ENCODE measurements at places on chromosomes 1 and 21. TPM values are rescaled to one million over a fixed set of nuclear protein-coding genes. Genes with fewer than 3 reads are reported as not detected.

Gene SLC30A2
- total RNA-seq = 0.49 TPM

Gene FNDC5
- total RNA-seq = not detected

Gene SIPA1L2
- total RNA-seq = 25.1 TPM

Gene FAM167B
- 29.0 TPM for total RNA-seq

Gene HNRNPCL4
- not detected for total RNA-seq

Gene ASTN1
- 42.7 TPM for total RNA-seq

DNA sequence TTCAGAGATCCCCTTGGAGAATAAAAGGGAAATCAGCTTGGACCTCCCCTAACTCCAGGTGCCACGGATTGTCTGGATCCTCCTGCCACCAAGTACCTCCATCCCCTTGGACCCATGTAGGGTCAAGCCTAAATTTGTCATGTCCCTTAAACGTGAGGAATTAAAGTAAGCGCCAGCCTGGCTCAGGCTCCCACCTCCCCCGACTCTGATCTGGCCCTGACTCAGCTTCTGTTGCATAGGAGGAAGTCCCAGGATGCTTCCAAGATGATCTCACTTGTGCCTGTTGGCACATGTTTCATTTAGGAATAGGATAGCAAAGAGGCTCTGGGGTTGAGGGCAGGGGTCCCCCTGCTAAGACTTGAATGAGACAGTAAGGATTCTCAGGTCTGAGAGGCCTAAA lies 231.9 kb upstream of the JUN start:
- H3K27ac ChIP-seq = peak overlapping the region; percentile 99
- no peaks in the 10 kb centered on the region for H3K27me3 ChIP-seq
- no peak overlapping the region for H3K4me3 ChIP-seq
- no peaks in the 10 kb centered on the region for H3K36me3 ChIP-seq

DNA sequence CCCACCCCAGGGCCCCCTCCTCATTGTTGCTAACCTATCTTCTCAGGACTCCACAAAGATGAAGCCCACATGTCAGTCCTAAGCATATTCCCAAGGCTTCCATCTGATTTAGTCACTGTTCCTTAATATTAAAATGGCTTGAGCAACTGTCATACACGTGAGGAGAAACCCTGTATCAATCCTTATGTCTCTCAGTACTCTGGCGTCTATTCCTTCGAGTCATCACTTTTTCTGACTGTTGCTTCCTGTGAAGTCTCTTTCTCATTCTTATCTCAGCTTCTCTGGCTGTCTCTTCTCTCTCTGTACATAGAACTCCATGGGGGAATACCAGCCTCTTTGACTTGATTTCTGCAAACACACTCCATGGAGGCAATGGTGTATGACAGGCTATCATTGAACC lies 98.4 kb downstream of the C4BPA start:
- no peak for DNase-seq
- H3K27ac ChIP-seq = no peak overlapping the region
- no peak overlapping the region for H3K4me3 ChIP-seq
- H3K27me3 ChIP-seq = no peaks in the 10 kb centered on the region

GRCh38 chr1:63730211-63730610 lies 43.6 kb upstream of the ROR1 start:
- no peaks in the 10 kb centered on the region for H3K36me3 ChIP-seq
- no peaks in the 10 kb centered on the region for H3K27me3 ChIP-seq
- no peak overlapping the region for H3K27ac ChIP-seq
- no peak for DNase-seq
- H3K4me1 ChIP-seq = peaks cover 3% of the 10 kb centered on the region

GRCh38 chr1:65997693-65998092 lies 205.0 kb downstream of the PDE4B start:
- H3K36me3 ChIP-seq = no peaks in the 10 kb centered on the region
- no peak for DNase-seq
- no peaks in the 10 kb centered on the region for H3K4me1 ChIP-seq

GRCh38 chr1:153919876-153920852 lies 2.6 kb downstream of the GATAD2B start:
- H3K4me3 ChIP-seq = no peak overlapping the region
- DNase-seq = no peak
- H3K36me3 ChIP-seq = no peaks in the 10 kb centered on the region
- H3K27ac ChIP-seq = no peak overlapping the region

DNA sequence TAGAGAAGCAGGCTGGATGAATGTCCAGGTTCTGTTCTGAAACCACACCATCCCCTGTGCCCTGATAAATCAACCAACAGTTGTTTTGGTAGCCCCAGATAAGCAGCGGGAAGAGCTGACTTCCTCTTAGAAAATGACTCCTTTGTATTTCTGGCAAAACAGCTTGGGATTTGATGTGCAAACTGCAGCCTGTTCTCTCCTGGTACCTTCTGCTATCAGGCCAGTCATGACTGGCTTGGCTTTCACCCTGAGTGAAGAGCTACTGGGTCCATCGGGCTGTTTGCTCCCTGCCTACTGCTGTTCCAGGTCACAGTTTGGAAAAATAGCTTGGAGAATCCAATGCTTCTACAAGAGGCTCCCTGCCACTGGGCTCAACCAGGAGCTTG lies 116.8 kb downstream of the DTL start:
- H3K4me1 ChIP-seq = no peaks in the 10 kb centered on the region
- H3K27ac ChIP-seq = no peak overlapping the region
- H3K36me3 ChIP-seq = no peaks in the 10 kb centered on the region
- H3K27me3 ChIP-seq = no peaks in the 10 kb centered on the region
- no peak overlapping the region for H3K4me3 ChIP-seq

DNA sequence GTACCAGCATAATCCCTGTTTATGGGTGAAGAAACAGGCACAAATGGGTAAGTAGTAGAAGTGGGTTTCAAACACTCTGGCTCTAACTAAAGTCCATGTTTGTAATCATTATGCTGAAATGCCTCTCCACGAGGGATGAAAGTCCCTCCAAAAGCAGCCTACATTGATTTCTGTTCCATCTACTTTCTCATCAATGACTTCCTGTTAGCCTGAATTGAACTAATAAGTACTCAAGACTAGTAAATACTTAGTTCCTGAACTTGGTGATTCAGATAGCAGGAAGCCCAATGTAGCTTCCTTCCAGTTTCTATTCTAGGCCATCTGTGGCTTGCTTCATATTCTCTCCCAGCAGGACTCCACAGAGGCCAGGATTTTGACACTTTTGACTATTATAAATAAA lies 11.3 kb upstream of the BACH1 start:
- no peaks in the 10 kb centered on the region for H3K36me3 ChIP-seq
- no peak overlapping the region for H3K4me3 ChIP-seq
- no peaks in the 10 kb centered on the region for H3K27me3 ChIP-seq

- H3K36me3 ChIP-seq = no peaks in the 10 kb centered on the region
- H3K4me1 ChIP-seq = no peaks in the 10 kb centered on the region
- H3K27me3 ChIP-seq = no peaks in the 10 kb centered on the region
- DNase-seq = no peak
These were observed 8.9 kb upstream of the KCNE1 start for GRCh38 chr21:34520764-34521508.

- no peaks in the 10 kb centered on the region for H3K36me3 ChIP-seq
- no peak for DNase-seq
- no peaks in the 10 kb centered on the region for H3K4me1 ChIP-seq
- H3K27me3 ChIP-seq = no peaks in the 10 kb centered on the region
- no peak overlapping the region for H3K27ac ChIP-seq
These were observed 3.4 kb downstream of the LINGO4 start for GRCh38 chr1:151801846-151802245.

GRCh38 chr1:204685236-204686006 lies at the start of gene LRRN2:
LRRN2 (minus strand) TSS chr1:204685738; CDS start chr1:204619992, 65,746 bp downstream.
- H3K4me3 ChIP-seq = peak within 1 kb of the TSS; percentile 44
- H3K36me3 ChIP-seq = no peaks in the 10 kb centered on the region
- peak within 1 kb of the TSS; percentile 49 for H3K27ac ChIP-seq
- no peak for DNase-seq

DNA sequence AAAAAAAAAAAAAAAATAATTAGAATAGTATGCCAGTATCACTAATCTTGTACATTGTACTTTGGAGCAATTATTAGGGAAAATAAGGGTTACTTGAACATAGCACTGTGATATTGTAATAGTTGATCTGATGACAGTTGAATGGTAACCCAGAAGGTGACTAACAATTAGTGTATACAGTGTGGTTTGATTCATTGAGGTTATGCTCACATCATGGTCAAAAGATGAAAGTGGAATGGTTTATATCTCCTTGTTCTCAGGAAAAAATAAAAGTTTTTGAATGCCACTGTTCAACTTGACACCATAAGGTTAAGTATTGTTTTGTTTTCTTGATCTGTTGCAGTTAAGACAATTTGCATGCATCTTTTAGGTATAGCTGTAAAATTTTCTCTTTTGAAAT lies 87.0 kb downstream of the GPR52 start:
- no peak overlapping the region for H3K27ac ChIP-seq
- H3K4me3 ChIP-seq = no peak overlapping the region
- no peaks in the 10 kb centered on the region for H3K27me3 ChIP-seq
- no peak for DNase-seq

DNA sequence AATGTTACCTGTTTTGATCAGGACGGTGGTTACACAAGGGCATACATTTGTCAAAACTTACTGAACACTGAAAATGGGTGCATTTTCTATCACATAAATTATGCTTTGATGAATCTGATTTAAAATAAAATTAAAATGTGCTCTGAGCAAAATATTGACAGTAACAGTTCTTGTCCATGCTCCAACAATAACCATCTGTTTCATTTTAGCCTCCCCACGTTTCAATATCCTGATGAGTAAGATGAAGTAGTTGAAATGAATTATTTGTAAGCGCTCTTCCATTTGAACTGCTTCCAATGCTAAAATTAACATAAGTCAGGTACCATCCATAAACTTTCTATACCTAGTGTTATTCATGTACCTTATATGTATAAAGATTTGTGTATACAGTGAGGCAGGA lies 365.4 kb downstream of the LTN1 start:
- H3K27me3 ChIP-seq = no peaks in the 10 kb centered on the region
- H3K27ac ChIP-seq = no peak overlapping the region
- no peak overlapping the region for H3K4me3 ChIP-seq
- no peak for DNase-seq
- no peaks in the 10 kb centered on the region for H3K36me3 ChIP-seq

- no peaks in the 10 kb centered on the region for H3K4me1 ChIP-seq
- no peak overlapping the region for H3K4me3 ChIP-seq
- no peaks in the 10 kb centered on the region for H3K36me3 ChIP-seq
- DNase-seq = no peak
These were observed 237.1 kb downstream of the TRABD2B start for GRCh38 chr1:47759936-47760629.

GRCh38 chr1:241677201-241677600 lies 25.1 kb downstream of the WDR64 start:
- H3K27me3 ChIP-seq = no peaks in the 10 kb centered on the region
- no peaks in the 10 kb centered on the region for H3K4me1 ChIP-seq
- DNase-seq = no peak
- H3K27ac ChIP-seq = no peak overlapping the region

DNA sequence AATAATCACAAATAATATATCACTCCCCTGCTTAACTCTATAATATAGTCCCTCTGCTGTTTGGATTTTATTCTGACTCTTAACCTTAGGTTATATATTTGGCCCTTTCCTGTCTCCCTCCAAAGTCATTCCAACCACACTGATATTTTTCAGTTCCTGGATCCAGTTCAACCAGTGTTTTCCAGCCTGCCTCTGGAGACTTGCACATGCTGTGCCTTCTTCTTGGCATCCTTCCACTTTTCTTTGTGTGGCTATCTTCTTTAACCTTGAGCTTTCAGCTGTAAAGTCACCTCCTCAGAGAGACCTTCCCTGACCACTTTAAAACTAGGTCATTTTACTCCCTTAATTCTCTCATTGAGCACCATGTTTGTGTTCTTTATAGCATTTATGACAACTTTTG lies 19.4 kb downstream of the CERS2 start:
- H3K36me3 ChIP-seq = no peaks in the 10 kb centered on the region
- DNase-seq = no peak
- H3K27me3 ChIP-seq = no peaks in the 10 kb centered on the region

DNA sequence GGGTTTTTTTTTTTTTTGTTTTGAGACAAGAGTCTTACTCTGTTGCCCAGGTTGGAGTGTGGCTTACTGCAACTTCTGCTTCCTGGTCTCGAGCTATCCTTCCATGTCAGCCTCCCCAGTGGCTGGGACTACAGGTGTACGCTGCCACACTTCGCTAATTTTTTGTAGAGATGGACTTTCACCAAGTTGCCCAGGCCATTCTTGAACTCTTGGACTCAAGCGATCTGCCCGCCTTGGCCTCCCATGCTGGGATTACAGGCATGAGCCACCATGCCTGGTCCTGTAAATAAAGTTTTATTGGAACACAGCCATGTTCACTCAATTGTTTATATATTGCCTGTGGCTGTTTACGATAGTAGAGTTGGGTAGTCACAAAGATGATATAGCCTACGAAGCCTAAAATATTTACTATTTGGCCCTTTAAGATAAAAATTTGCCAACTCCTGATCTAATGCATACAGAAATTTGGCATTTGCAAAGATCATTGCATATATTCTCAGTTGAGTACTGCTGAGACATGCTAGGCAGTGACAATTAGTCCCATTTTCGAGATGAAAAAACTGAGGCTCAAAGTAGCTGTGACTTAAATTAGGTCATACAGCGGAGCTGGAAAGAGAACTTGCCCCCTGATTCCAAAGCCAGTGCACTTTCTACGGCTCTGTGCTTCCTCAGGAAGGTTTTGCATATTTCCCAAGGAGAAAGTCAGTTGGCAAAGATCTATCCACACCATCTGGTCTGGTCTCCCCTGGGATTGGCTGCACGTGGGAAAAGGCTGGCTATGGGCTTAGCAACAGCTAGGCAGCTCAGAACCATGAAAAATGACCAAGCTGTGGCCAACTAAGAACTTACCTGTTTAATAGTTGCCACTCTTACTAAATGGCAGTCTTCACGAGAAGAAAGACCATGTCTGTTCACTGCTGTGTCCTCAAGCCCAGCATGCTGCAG lies 19.4 kb downstream of the MECR start:
- no peaks in the 10 kb centered on the region for H3K36me3 ChIP-seq
- H3K4me1 ChIP-seq = no peaks in the 10 kb centered on the region
- H3K27ac ChIP-seq = no peak overlapping the region
- no peak overlapping the region for H3K4me3 ChIP-seq
